ENCODE measurements at places on chromosomes 11 and 22.

DNA sequence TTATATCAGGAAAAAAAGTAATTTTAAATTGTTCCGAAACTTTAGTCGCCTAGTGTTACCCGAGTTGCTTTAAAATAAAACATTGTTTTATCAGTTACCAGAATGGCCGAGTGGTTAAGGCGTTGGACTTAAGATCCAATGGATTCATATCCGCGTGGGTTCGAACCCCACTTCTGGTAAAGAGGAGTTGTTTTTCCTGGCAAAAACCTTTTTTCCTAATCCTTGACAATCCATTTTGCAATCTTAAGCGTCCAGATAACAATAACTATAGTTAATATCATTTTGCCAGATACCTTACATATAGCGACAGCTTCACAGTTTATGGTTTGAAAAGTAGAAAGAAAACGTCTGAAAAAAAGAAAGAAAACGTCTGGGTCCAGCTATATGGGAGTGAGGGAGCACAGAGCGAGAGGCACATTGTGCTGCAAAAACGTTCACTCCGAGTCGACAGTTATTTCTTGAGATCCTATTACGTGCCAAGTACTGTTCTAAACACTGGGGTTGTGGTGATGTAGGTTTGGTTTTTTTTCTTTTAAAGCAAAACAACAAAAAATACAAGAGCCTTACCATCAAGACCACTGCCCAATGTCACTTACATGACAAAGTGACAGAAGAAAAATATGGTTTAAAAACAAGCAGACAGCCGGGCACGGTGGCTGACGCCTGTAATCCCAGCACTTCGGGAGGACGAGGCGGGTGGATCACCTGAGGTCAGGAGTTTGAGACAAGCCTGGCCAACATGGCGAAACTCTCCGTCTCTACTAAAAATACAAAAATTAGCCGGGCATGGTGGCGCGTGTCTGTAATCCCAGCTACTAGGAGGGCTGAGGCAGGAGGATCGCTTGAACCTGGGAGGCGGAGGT, 40.6 kb downstream of the OR4D9 start:
- DNase-seq, result peak; percentile 21

DNA sequence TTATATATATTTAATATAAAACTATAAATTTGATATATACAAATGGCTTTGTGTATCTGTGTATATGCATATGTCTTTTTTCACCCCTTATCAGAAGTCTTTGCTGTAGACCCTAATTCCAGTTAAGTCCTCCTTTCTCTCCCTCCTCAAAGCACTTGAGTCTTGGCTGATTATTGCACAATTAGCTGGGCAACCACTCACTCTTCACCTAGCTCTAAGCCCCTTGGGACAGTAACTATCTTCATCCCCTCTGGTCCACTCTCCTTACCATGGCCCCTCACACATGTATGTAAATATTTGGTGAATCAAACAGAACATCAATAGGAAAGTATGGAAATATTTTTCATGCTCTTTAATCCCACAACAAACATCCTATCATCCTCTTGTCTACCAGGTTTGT, 909 bp upstream of the OR5B21 start:
- no peak for DNase-seq

DNA sequence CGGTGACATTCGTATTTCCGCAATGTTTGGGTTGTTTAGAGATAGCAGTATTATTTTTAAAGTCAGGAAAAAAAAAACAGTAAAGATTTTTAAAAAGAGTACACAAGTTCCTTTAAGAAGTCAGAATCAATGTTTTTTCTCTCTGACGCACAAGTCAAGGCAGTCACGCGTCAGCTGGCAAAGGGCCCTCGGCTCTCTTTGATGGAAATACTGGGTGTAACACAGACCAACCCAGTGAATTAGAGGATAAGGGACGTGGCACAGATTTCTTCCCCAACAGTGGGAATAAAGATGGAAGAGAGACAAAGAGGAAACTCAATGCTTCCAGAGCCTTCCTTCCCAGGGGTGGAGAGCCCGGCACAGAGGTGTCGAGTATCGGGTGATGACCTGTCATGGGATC, 13.4 kb downstream of the ASCC2 start:
- DNase-seq, result no peak

GRCh38 chr11:90531001-90531400, 308.2 kb upstream of the CHORDC1 start:
- DNase-seq, result no peak

GRCh38 chr11:13143486-13144297, 133.9 kb upstream of the BMAL1 start:
- no peak for DNase-seq

DNA sequence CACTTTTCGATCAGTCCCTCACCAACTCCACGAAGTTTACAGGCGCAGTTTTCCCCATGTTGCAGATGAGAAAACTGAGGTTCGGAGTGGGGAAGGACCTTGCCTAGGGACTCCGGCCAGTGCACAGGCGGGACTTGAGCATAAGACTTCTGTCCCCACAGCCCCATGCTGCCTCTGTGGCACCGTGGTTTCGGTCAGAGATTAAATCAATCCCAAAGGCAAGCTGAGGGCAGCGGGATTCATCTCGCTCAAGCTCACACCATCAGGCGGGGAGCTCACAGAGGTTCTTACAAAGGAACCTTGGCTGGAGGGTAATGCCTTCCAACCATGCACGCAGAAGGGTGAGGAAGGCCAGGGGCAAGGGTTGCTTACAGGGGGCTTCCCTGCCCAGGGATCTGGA, 115.5 kb downstream of the PHF21B start:
- DNase-seq, result no peak

DNA sequence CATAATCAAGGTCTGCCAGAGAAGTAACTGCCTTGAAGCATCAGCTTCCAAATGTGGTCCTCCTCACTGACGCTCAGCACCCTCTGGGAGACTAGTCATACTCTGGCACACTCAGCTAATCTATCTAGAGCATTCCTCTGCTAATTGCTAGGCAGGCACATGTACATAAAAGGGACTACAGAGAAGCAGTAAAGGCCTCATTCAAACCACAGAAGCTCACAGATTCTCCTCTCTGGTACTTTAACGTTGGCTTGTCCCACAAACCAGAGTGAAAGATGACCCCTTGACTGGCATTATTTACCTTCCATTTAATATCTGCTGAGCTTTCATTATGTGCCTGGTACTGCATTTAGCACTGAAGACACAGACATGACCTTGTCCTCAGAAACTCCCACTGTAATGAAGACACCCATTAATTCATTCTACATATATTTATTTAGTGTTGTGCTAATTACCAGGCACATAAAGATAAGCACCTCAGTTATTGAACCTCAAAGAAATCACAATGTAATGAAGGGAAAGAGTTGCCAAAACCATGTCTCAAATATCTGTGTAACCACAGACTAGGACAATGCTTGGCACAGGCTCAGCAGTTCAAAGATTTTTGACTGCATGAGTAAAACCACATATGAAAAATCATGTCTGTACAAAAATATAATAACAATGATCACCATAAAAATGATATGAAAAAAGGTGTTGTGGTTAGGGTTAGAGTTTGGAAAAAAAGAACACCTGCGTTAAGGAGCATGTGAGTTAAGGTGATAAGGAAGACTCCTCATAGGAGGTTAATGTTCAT, 550.4 kb downstream of the DLG2 start:
- DNase-seq, result no peak

DNA sequence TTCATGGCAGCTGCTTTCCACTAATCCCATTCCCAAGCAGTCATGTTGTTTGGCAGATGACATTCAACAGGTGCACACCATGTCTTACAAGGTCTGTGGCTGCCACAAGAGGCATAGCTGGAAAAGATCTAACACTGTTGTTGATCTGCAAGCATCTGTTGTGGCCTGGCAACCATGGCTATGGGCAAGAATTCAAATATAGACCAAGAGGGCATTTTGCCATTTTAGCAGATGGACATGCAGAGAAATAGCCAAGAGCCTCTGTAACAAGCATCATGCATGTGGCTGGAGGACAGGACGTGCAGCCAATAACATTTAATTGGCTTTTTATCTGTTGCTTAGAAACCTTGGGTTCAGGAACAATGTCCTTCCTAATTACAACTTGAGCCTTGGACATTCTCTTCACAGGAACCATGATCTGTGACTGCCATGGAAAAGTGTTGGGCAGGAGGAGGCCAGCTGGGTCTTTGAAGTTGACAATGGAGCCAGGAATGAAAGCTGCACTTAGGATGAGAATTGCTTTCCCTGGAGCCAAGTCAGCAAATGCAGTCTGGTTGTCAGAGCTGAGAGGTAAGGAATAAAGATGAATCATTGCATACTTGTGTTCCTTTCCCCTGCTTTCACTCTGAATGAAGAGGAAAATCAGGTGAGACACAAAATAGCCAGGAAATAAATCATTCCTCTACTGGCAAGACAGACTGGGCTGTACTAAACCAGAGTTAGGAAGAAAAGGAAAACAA, 113.6 kb upstream of the ANO5 start:
- no peak for DNase-seq

GRCh38 chr11:36618363-36619047, 20.5 kb upstream of the RAG2 start:
- DNase-seq, result no peak

- DNase-seq, result no peak
Measured at GRCh38 chr11:133966172-133966651, 9.4 kb upstream of the IGSF9B start.

DNA sequence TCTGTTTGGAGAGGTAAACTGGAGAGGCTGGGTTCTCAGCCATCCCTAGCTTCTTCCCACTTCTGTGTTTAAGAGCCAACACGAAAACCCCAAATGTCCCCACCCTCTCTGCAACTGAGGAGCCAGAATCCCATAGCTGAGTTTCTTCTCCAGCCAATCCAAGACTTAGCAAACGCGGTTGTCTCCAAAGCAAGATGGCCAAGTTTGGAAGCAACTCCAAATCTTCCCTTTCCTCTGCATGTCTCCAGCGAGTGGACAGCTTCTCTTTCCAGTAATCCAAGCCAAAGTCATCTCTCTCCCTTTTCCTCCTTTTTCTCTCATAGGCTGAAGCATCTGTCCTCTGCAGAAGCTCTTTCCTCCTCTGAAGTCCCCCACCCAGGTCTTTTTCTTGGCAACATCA, 539.2 kb downstream of the MIAT start:
- DNase-seq, result no peak

DNA sequence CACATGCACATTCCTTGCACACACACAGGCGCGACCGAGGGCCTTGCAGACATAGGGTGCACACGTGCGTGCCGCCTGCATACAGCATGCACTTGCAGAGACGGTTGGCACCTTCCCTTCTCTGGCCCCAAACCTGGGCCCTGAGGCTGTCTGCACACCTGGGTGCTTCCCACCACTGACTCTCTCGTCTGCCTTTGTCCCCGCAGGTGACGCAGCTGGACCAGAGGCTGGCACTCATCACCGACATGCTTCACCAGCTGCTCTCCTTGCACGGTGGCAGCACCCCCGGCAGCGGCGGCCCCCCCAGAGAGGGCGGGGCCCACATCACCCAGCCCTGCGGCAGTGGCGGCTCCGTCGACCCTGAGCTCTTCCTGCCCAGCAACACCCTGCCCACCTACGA, 38.0 kb downstream of the CDKN1C start:
- DNase-seq, result no peak

GRCh38 chr22:23361676-23362075, 181.4 kb downstream of the BCR start:
- no peak for DNase-seq

DNA sequence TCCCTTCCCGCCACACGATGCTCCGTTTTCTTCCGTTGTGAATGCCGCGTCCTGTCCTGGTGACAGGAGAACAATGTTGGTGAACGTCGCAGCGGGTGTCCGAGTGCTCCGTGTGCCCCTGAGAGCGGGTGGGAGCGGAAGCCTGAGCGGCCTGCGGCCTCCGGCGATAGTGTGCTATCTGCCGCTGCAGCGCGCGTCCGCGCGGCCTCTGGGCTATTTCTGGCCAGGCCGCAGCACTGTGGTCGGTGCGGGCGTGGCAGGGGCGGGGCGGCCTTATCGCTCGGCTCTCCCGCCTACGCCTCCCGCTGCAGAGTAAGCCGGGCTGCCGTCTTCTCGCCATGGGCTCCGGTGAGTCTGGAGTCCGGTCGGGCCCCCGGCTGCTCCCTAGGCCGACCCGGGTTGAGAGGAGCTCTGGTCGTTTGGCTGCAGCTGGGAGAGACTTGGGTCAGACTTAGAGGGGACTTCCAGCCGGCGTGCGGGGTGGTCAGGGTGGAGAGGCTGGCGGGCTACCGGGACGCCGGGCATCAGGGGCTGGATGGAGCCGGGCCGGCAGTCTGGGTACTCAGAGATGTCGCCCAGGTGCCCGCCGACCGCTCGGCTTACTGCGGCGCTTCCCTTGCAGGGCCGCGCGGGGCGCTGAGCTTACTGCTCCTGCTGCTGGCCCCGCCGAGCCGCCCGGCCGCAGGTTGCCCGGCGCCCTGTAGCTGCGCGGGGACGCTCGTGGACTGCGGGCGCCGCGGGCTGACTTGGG, at the start of gene GP1BB:
Gene GP1BB (plus strand): TSS at position 308 of the 751 bp plus-strand sequence. CDS start 31 bp downstream, at position 339.
- DNase-seq, result peak; percentile 15

GRCh38 chr22:37180531-37181231, 7.4 kb downstream of the C1QTNF6 start:
- no peak for DNase-seq

GRCh38 chr11:125170510-125171031, 6.0 kb downstream of the PKNOX2 start:
- DNase-seq, result no peak

- DNase-seq, result no peak
Measured at GRCh38 chr11:78514922-78515502, 59.7 kb downstream of the NARS2 start.

DNA sequence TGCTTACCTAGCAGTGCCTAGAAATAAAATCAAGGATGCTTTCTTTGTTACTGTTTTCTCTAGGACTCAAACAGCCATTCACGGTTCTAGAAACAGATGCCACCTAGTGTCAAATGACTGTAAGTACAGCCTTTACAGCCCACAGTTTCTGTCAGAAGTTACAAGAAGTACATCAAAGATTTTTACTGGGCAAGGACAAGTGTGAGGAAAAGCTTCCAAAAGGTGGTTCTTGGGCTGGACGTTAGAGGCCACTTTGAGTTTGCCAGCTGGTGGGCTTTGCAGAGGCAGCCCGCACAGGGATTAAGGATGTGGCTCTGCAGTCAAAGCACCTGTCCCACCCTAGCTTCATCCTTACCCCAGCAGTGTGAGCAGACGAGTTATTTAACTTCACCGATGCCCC, 6.9 kb downstream of the KMT5B start:
- DNase-seq, result peak; percentile 79

GRCh38 chr11:27215471-27216269, 147.3 kb downstream of the CCDC34 start:
- DNase-seq, result no peak

GRCh38 chr11:8652140-8652539, 30.3 kb downstream of the TRIM66 start:
- DNase-seq, result no peak

GRCh38 chr11:102661040-102661439, 35.9 kb upstream of the MMP20 start:
- DNase-seq, result no peak

GRCh38 chr22:45072322-45072903, 62.6 kb upstream of the PHF21B start:
- no peak for DNase-seq

GRCh38 chr11:73243093-73243485, 25.0 kb downstream of the P2RY2 start:
- no peak for DNase-seq

- no peak for DNase-seq
Measured at GRCh38 chr11:96090711-96091110, 166.8 kb upstream of the MTMR2 start.

- no peak for DNase-seq
Measured at GRCh38 chr11:127199306-127199801, 198.8 kb upstream of the KIRREL3 start.

GRCh38 chr22:19913337-19913936, 28.1 kb upstream of the COMT start:
- DNase-seq, result no peak

- DNase-seq, result no peak
Measured at GRCh38 chr11:112211536-112211935, 14.7 kb upstream of the PTS start.

- DNase-seq, result no peak
Measured at GRCh38 chr22:22978637-22979036, 91.0 kb downstream of the IGLL5 start.
